ENCODE measurements at places on chromosomes 1 and 21.

DNA sequence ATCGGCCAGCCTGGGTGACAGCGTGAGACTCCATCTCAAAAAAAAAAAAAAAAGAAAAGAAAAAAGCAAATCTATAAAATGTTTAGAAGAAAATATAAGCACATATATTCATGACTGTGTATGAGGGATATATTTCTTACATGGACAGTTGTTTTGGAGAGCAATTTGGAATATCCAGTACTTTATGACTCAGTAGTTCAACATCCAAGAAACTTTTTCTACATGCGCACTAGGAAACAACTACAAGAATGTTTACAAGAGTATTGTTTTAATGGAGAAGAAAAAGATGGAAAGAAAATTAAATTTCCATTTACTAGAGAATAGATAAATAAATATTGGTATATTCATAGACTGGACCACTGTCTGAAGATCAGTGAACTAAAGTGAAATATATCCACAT lies 77.5 kb downstream of the MAST2 start:
- DNase-seq = no peak

GRCh38 chr1:151534662-151535278 lies 5.3 kb upstream of the TUFT1 start:
- DNase-seq = peak; percentile 96

DNA sequence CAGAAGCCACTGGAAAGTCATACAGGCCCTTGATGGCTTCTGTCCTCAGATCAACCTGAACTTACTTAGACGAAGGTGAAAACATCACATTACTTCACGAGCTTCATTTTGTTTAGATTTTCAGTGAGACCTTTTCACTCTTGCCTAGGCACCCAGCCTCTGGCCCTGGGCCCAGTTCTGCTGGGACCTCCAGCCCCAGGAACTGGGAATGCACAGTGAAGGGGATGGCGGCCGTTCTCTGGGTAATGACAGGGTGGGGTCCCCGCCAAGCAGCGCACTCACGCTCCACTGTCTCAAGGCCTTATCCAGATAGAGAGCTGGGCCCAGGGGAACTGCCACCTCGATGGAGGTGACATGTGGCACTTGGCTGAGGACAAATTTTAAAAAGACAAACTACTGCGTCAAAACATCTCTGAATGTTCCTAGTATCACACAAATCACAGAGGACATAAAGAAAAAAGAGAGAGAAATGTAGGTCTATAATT lies 54.8 kb downstream of the NPHP4 start:
- DNase-seq = no peak

- no peak for DNase-seq
Observed at GRCh38 chr1:61956016-61956645, 213.9 kb downstream of the PATJ start.

DNA sequence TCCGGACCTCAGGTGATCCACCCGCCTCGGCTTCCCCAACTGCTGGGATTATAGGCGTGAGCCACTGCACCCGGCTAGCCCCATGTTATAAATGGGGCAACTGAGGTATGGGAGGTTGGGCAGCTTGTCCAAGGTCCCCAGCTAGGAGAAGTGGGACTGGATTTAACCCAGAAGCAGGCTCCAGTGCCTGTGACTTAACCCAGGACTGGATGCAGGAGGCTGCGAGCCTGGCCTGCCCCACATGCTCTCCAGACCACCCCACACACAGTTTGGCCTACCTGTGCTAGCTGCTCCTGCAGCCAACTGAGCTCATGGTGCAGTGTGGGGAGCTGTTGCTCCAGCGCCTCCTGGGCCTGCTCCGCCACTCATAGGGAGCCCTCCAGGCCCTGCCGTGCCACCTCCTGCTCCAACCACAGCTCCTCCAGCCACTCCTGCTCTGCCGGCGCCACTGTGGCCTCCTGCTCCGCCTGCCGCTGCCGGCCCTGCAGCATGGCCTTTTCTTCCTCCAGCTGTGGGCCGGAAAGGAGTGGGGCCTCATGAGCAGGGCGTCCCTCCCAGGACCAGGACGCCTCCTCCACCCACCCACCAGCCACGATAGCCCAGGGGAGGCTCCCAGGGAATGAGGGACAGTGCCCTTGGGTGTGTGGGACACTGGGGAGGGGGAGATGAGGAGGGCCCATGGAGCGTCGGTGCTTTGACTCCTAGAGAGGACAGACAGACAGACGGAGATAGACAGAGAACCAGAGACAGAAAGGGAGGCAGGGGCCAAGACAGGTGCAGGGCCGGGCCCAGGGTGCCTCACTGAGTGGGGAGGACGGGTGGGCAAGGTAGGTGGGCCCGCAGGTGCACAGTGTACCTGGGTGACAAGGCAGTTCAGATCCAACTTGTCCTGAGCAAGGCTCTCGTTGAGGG lies 12.4 kb upstream of the NBPF1 start:
- DNase-seq = no peak

DNA sequence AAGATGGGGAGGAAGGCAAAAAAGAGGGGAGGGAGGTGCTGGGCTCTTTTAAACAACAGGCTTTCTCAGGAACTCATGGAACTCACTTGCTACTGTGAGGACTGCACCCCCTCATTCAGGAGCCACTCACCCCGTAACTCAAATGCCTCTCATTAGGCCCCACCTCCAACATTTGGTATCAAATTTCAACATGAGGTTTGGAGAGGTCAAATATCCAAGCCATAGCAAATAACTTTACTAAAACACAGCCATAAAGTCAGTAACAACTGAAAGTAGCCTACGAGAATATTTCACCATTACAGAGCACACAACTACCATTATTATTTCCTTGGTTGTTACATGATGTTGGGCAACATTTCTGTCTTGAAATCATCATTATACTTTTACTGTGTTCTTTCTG lies 13.1 kb upstream of the DMRTB1 start:
- no peak for DNase-seq

DNA sequence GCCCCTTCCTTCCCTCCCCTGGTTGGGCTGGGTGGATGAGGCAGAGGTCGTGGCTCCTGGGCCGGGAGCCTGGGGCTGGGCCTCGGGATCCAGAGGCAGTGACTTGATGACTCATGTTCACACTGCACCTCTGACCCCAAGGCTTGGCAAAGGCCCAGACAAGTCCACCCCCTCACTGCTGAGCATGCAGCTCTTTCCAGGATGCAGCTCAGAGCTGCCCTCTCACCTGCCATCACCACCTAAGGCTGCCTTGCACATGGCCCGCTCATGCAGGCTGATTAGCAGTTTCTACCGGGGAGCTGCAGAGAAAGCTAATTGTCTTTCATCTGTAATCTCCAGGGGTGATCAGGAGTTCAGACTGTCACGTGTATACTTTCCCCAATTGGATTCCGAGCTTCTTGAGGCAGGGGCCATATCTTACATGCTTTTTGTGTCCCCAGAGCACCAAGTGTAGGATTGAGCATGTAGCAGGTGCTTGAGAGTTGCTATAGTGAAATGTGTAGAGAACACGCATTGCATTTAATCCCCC lies 62.1 kb downstream of the LRRN2 start:
- peak; percentile 91 for DNase-seq

GRCh38 chr1:236869911-236870310 lies 74.8 kb downstream of the MTR start:
- no peak for DNase-seq

DNA sequence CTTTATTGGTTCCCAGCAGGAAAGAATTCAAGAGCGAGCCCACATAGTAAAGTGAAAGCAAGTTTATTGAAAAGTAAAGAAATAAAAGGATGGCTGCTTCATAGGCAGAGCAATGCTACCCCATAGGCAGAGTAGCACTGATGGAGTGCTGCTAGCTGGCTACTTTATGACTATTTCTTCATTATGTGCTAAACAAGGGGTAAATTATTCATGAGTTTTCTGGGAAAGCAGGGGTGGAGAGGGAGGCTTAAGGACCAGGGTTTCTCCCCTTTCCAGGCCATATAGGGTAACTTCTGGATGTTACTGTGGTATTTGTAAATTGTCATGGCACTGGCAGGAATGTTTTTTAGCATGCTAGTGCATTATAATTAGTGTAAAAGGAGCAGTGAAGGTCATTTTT lies 1271.4 kb downstream of the KCNT2 start:
- no peak for DNase-seq

DNA sequence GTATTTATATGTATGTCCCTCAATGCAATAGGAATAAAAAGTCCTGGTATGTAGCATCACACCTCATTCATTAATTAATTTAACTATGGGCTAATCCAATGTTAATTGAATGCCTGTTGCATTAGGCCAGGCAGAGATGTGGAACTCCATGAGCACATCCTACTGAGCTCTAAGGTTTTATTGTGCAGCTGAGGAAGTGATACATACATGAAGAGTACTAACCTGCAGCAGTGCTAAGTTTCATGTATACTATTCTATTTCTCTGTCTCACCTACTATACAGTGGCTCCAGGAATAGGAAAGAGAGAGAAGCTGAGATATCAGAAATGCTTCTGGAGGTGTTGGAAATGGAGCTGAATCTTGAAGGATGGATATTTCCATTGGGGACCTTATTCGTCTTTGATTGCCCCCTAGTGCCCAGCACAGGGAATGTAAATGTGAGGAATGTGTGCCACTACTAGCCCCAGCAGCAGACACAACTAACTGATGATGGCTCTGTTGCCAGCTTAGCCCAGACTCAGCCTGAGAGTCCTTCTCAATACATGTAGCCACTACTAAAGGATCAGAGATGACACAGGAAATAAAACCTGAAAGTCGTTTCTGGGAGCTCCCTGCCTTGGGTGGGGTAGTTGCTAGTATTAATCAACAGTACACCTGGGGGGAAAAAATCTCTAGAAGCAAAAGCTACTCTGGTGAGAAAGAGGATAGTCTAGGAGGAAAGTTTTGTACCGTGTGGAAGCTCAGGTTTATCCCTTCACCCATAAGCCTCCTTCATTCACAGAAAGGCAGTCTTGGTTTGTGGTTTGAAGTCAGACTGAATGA lies 173.3 kb upstream of the FOXD3 start:
- DNase-seq = peak; percentile 60

DNA sequence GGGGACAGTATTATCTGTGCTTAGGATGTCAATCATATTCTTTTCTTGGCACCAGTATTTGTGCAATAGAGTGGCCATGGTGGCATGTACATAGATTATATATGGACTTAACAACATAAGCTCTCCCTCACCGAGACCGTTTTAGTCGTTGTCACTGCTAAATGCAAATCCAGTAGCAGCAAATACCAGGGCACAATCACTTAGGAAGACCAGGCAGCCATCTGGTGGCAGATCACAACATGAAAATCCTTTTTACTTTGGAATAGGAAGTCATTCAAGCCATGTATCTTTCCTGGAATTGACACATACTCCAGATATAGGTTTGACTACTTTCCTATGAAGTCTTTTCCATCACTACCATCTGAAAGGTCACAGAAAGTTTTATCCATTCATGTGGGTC lies 53.2 kb upstream of the C1orf87 start:
- peak; percentile 60 for DNase-seq

DNA sequence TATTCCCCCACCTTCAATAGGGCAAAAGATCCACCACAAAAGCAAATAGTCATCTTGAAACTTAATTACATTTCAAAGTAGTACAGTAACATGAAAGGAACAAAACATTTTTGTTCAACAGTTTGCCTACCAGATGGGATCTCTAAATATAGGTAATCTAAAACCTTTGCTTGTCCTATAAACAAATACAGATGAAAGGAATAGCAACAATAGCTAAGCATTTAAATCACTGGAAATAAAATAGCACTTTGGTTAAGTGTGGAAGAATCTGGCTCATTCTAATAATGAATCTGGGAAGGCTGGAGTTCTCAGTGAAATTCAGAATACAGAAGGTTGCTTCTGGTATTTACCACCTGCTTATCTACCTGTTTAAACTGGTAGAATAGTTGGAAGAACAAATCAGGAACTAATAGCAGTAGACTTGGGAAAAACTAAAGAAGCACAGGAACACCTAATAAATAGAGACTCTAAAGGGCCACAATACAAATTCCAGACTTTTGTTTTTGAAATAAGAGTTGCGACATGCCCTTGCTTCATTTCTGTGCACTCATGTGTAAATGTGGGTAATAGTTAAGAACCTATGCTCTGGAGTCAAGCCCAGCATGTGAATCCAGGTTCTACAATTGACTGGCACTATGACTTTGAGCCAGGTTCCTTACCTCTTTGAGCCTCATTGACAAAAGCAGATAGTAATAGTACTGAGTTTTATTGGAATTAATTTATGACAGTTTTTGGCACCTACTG lies 2.3 kb upstream of the LYPLAL1 start:
- no peak for DNase-seq
